ENCODE measurements at places on chromosomes 1 and 21. TPM values are rescaled to one million over a fixed set of nuclear protein-coding genes. Genes with fewer than 3 reads are reported as not detected.

The C1QA gene
- total RNA-seq, result 60.4 TPM

GRCh38 chr1:67339623-67340343 is 32.1 kb downstream of the IL12RB2 start:
- H3K4me1 ChIP-seq, result peaks cover 3% of the 10 kb centered on the region
- no peak for DNase-seq
- no peaks in the 10 kb centered on the region for H3K27me3 ChIP-seq
- no peak overlapping the region for H3K4me3 ChIP-seq
- H3K27ac ChIP-seq, result no peak overlapping the region

DNA sequence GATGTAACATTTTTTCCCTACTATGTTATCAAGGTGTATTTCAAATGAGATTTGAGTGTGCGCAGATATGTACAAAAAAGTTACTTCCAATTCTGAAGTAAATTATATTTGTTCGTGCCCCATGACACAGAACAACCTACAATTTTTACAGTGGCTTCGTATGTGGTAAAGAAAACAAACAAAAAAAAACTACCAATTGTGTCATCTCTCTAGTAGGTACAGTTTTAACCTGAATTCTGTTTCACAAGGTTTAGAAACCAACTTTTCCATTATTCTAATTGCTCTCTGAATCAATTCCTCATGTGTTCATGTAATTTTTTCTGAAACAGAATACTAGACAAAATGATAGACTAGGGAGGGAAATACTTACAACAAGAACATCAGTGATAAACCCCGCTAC is 7.4 kb downstream of the SCAF4 start:
- H3K4me3 ChIP-seq, result no peak overlapping the region
- no peak overlapping the region for H3K27ac ChIP-seq
- no peaks in the 10 kb centered on the region for H3K27me3 ChIP-seq
- no peak for DNase-seq
- H3K4me1 ChIP-seq, result peaks cover 14% of the 10 kb centered on the region

The CCDC185 gene
- not detected for total RNA-seq

- H3K4me1 ChIP-seq, result no peaks in the 10 kb centered on the region
- H3K4me3 ChIP-seq, result no peak overlapping the region
- DNase-seq, result no peak
- H3K27ac ChIP-seq, result no peak overlapping the region
Measured at GRCh38 chr1:36653850-36654249, 171.1 kb upstream of the CSF3R start.

DNA sequence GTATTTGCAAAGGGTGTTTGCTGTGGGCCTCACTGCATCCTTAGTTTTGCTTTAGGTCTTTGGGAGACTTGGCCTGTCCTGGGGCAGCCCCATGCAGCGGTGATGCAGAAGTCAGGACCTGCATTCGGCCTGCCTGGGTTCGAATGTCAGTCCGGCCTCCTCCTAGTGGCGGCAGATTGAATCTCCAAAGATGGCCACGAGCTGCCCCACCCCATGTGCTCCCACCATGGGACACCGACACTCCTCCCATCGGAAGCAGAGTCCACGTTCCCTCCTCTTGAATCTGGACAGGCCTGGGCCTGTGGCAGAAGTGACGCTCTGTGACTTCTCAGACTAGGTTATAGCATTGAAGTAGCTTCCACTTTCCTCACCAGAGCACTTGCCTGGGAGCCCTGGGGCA is 16.3 kb upstream of the NPPB start:
- DNase-seq, result no peak
- no peak overlapping the region for H3K27ac ChIP-seq
- H3K36me3 ChIP-seq, result no peaks in the 10 kb centered on the region

DNA sequence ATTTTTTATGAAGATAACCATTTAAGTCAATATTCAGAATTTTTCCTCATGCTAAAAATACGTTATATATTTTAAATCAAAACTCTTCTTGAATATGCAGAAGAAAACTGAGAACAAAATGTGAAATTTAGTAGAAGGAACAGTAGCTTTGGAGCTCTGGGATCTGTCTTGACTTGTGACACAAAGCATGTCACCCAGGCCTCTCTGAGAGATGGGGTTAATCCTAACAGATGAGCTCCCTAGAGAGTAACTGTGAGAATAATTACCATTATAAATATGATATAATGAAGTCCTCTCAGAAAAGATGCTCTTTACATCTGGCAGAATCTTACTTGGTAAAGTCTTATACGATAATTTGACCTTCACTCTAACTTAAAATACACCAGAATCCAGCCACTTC is 272.0 kb downstream of the PTPRC start:
- no peaks in the 10 kb centered on the region for H3K4me1 ChIP-seq
- no peak overlapping the region for H3K4me3 ChIP-seq
- no peak overlapping the region for H3K27ac ChIP-seq
- H3K36me3 ChIP-seq, result no peaks in the 10 kb centered on the region

GRCh38 chr1:81585371-81585770 is 215.4 kb upstream of the ADGRL2 start:
- H3K27me3 ChIP-seq, result no peaks in the 10 kb centered on the region
- no peak overlapping the region for H3K4me3 ChIP-seq
- no peak overlapping the region for H3K27ac ChIP-seq

- peaks cover 50% of the 10 kb centered on the region for H3K36me3 ChIP-seq
- no peak overlapping the region for H3K27ac ChIP-seq
- DNase-seq, result no peak
- H3K4me3 ChIP-seq, result no peak overlapping the region
- H3K27me3 ChIP-seq, result no peaks in the 10 kb centered on the region
Measured at GRCh38 chr1:229326601-229327000, 16.2 kb downstream of the CCSAP start.

- H3K4me3 ChIP-seq, result no peak overlapping the region
- no peak overlapping the region for H3K27ac ChIP-seq
- DNase-seq, result no peak
- H3K4me1 ChIP-seq, result no peaks in the 10 kb centered on the region
- H3K27me3 ChIP-seq, result no peaks in the 10 kb centered on the region
Measured at GRCh38 chr1:7691576-7691975, 79.5 kb upstream of the VAMP3 start.

- no peak for DNase-seq
- H3K36me3 ChIP-seq, result no peaks in the 10 kb centered on the region
- no peak overlapping the region for H3K27ac ChIP-seq
- H3K4me1 ChIP-seq, result no peaks in the 10 kb centered on the region
Measured at GRCh38 chr1:53535846-53536245, 76.6 kb downstream of the DMRTB1 start.

DNA sequence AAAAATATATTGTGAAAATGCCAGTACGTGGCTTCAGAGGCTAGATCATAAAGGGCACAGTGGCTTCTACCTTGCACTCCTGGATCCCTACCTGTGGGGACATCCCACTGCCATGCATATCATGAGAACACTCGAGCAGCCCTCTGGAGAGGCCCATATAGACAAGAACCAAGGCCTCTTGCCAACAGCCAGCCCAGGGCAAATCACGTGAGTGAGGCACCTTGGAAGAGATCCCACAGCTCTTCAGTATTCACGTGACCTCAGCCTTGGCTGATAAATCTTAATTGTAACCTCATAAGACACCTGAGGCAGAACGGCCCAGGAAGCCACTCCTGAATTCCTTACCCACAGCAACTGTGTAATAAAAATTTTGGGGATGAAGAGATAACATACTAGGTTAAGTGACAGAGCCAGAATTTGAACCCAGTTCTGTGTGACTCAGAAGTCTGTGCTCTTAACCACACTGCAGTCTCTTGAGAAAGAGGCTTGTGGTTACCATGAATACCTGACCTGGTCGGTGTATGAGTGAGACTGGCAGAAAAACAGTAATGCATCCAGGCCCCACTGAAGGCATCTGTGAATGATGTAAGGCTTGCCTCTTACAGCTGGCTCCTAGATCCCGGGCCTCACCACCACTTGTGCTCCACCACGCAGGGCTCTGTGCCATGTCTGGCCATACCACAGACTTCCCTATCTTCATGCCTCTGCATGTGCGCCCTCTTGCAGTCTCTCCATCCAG is 6.9 kb upstream of the A3GALT2 start:
- peaks cover 100% of the 10 kb centered on the region for H3K36me3 ChIP-seq
- no peaks in the 10 kb centered on the region for H3K27me3 ChIP-seq
- peak; percentile 69 for DNase-seq
- H3K27ac ChIP-seq, result peak overlapping the region; percentile 13

GRCh38 chr1:12640237-12640957 is 3.5 kb upstream of the AADACL4 start:
- H3K4me1 ChIP-seq, result no peaks in the 10 kb centered on the region
- no peak for DNase-seq
- H3K27me3 ChIP-seq, result no peaks in the 10 kb centered on the region
- no peaks in the 10 kb centered on the region for H3K36me3 ChIP-seq
- H3K27ac ChIP-seq, result no peak overlapping the region
- H3K4me3 ChIP-seq, result no peak overlapping the region

DNA sequence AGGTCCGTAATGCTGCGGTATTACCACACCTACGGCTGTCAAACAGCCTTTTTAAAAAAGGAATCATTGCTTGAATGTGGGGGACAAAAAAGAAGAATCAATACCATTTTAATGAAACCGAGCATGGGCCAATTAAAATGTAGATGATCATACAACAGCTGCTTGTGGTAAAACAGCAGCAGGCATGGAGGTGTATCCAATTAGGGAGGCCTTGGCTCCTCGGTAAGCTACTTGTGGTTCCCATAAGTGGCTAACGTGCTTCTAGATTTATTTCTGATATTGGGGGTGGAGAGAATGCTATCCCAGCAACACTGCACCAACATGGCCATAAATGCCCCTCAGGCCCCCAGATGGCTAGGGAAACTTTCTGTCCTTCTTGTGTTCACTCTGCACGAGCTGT is 1.8 kb downstream of the PTPN14 start:
- H3K4me1 ChIP-seq, result peaks cover 64% of the 10 kb centered on the region
- peak overlapping the region; percentile 50 for H3K4me3 ChIP-seq

The SUSD4 gene
- total RNA-seq, result 17.7 TPM

The LCE1C gene
- not detected for total RNA-seq

GRCh38 chr21:45837936-45838335 is 143.6 kb upstream of the COL6A1 start:
- H3K27me3 ChIP-seq, result no peaks in the 10 kb centered on the region
- no peak overlapping the region for H3K27ac ChIP-seq
- H3K4me3 ChIP-seq, result no peak overlapping the region
- H3K4me1 ChIP-seq, result no peaks in the 10 kb centered on the region
- H3K36me3 ChIP-seq, result no peaks in the 10 kb centered on the region
- DNase-seq, result no peak

DNA sequence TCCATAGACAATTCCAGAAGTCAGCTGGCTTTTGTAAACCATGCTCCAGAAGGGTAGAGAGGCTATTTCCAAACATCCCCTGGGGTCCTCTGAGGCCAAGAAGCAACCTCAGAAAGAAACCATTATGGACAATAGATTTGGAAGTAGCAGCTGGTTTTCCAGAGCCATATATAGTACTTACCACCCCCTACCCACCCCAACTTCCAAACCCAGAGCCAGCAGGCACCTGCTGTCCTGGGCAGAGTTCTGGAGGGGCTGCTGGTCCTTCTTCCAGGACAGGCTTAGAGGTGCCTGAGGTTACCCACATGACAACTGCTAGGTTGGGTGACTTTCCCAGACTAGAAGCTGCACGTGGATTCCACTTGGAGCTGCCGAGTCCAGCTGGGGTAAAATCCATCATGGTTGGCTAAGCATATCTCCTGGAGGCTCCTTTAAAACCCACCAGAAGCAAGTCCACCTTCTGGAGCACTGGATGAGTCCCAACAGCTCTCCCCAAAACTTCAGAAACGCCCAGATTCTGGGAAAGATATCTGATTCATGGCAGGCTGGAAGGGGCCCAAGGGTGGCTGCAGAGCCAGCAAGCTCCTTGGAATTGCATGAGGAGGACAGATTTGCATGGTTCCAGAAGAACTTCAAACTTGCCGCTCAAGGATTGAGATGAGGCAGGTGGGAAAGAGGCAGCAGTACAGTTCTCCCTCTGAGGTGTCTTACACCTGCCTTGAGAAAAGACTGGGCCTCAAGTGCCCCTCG is 5.8 kb downstream of the MYCL start:
- peaks cover 75% of the 10 kb centered on the region for H3K4me1 ChIP-seq
- no peak for DNase-seq
- no peaks in the 10 kb centered on the region for H3K36me3 ChIP-seq
- no peak overlapping the region for H3K4me3 ChIP-seq
- peaks cover 12% of the 10 kb centered on the region for H3K27me3 ChIP-seq
- no peak overlapping the region for H3K27ac ChIP-seq

DNA sequence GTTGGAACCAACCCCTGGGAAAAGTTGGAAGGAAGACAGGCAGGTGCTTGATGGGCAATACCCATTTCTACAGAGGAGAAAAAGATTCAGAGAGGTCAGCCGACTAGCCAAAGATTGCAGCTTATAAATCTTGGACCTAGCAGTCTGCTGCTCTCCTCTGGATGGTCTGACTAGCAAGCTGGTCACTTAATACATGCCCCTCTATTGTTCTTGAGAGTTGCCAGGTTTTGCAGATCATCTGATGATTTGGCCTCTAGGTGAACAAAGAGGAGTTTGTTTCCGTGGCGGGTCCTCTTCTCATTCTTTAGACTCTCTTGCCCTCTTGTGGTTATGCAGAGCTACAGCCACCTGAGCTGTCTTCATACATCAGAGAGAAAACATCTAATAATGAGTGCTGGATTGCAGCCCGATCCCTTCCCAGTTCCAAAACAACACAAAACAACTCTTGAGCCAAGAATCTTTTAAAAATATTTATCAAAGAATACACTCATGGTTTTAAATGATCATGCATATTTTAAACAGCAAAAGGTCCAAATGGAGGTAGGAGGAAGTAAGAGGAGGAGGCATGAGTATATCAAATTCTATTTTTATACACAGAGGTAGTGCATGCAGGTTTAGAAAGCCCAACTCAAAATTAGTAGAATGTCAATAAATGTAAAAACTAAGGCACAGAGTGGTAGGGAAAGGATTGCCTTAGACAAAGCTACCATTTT is 115.7 kb downstream of the SLC30A10 start:
- no peak overlapping the region for H3K4me3 ChIP-seq
- H3K27me3 ChIP-seq, result no peaks in the 10 kb centered on the region
- no peak overlapping the region for H3K27ac ChIP-seq
- H3K36me3 ChIP-seq, result no peaks in the 10 kb centered on the region
- DNase-seq, result no peak

GRCh38 chr1:90561103-90561783 is 155.9 kb downstream of the BARHL2 start:
- H3K36me3 ChIP-seq, result no peaks in the 10 kb centered on the region
- no peak overlapping the region for H3K27ac ChIP-seq
- no peaks in the 10 kb centered on the region for H3K4me1 ChIP-seq
- no peak for DNase-seq

DNA sequence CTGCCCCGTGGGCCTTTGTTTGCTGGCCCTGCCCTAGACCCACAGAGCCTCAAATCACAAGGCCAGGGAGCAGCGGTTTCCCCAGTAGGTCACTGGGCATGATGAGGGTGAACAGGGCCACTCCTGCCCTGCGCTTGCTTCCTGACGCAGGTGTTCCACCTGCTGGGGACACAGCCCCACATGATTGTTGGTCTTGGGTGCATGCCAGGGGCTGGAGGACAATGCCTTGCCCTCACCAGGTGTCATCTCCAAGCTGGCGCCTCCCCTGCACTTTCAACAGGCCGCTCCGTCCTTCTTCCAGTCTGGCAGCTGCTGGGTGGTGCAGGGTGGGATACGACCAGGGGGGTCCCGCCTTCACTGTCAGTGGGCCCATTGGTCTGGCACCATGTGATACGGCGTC is 24.3 kb downstream of the IL10RB start:
- no peak overlapping the region for H3K27ac ChIP-seq
- H3K4me1 ChIP-seq, result peaks cover 17% of the 10 kb centered on the region
- no peak overlapping the region for H3K4me3 ChIP-seq
- no peaks in the 10 kb centered on the region for H3K27me3 ChIP-seq
- peak; percentile 53 for DNase-seq

The SYCP1 gene
- total RNA-seq, result not detected

Data from stomach (tissue), 19 donors.